ENCODE measurements at places on chromosomes 3 and 15.

DNA sequence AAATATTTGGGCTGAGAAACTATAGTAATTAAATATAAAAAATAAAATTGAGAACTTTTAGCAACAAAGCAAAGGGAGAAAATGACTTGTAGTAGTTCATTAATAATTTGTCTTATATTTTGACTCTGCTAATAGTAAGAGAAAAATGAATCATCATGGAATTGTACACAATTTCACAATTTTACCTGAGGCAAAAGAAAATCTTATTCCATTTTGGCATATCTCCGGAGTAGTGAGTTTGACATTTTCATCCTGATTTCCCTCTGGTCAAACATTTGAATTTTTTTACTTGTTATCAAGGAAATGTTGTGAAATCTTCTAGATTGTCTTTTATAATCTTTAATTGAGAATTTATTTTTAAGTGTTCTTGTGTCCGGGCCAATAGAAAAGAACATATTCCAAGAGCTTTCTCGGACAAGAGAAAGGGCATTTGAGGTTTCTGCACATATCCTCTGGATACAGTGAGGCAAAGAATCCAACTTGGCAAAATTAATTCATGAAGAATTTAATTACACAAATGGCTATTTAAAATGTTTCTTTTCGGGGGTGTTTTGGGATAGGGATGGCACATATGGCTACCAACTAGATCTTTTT, 89.3 kb upstream of the IGSF10 start:
- no peak for DNase-seq

- DNase-seq = no peak
These were observed 457.2 kb downstream of the GABRG3 start for GRCh38 chr15:27428151-27428550.

- no peak for DNase-seq
These were observed 73.0 kb downstream of the COL8A1 start for GRCh38 chr3:99711351-99711750.

DNA sequence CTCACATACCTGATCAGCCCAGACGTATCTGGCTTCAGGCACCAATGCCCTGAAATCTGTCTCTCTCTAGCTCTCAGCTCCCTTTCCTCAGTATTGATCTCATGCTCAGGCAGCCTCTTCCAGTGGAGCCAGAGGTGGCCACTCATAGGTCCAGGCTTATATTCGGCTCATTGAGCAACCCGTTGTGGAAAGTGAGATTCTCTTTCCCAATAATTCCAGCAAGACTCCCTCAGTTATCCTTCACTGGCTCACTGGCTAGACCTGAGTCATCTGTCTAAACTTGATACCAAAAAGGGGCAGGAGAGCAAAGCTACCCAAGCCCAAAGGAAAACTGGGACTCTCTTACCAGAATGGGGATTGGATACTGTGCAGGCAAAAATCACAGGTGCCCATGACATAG, 33.4 kb upstream of the FRMD4B start:
- no peak for DNase-seq

- DNase-seq = no peak
These were observed 45.6 kb downstream of the TMEM266 start for GRCh38 chr15:76105391-76105790.

Data from activated CD8-positive, alpha-beta memory T cell treated with anti-CD3 and anti-CD28 coated beads for 1 hour (primary cell).